ENCODE measurements at places on chromosomes 11 and 22.
A peak's percentile ranks its signal among the peaks of the same experiment; 100 is the strongest.

DNA sequence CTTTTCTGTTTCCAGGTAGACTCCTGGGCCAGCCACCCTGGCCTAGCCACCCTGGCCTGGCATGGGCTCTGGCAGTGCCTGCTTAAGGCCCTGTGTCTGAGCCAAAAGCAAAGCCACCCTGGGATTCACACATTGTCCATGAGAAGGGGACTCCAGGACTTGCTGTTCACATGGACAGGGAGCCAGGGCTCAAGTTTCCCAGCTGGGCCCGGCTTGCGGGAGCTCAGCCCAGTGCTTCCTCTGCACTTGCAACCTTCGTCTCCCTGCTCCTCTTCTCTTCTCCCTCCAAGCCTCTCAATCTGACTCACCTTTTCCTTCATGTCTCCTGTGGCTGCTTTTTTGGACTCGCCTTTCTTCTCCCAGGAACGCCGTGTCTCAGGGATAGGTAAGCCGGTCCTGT lies 130.3 kb downstream of the MICAL2 start:
- DNase-seq = no peak

GRCh38 chr11:115126515-115127208 lies 377.6 kb downstream of the CADM1 start:
- peak; percentile 13 for DNase-seq

DNA sequence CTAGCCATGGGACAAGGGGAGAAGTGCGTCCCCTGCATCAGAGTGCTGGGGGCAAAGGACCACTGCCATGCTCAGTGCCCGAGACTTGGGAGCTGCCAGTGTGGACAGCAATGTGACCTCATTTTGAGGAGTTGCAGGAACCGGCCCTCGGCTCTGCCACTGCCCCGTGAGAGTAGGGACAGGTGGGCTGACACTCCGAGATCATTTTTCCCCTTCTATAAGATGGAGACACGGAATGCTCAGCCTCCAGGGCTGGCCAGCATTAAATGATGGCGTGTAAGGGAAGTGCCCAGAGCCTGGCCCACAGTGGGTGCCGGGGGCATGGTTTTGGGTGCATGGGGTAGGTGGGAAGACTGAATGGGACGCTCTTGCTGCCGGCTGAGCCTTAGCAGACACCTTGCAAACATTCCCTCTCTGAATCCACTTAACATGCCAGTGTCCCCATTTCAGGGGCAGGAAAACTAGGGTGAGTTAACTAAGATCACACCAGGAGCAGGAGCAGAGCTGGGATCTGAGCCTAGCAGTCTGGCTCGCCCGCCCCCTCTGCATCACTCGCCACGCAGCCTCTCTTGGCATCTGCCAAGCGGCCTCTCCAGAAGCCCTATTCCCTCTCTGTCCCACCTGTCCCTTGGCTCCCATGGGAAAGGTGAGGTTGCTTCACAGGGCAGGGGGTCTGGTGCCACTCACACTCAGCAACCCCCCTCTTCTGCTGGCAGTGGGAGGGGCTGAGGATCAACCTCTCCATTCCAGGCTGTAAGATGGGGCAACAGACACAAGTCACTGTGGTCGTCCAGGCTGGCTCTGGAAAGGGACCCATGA lies 13.6 kb downstream of the NPTXR start:
- DNase-seq = no peak

- DNase-seq = no peak
Measured at GRCh38 chr11:92979176-92979575, 9.7 kb downstream of the MTNR1B start.

DNA sequence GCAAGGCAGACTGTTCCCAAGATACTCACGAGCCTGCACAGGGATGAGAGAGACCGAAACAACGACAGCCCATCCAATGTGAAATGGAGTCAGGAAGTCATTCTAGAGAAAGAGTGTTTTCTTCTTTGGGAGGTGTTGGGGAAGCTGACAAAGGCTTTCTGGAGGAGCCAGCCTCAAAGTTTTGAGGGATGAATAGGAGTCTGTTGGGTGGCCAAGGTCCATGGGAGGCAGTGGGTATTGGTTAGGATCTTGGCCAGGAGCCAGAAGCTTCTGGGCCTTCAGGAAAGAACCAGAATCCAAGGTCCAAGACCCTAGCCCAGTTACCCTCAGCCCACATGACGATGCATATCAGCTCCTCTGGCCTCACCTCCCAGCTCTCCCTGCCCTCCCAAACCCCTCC lies 59.9 kb upstream of the SHISAL1 start:
- no peak for DNase-seq

DNA sequence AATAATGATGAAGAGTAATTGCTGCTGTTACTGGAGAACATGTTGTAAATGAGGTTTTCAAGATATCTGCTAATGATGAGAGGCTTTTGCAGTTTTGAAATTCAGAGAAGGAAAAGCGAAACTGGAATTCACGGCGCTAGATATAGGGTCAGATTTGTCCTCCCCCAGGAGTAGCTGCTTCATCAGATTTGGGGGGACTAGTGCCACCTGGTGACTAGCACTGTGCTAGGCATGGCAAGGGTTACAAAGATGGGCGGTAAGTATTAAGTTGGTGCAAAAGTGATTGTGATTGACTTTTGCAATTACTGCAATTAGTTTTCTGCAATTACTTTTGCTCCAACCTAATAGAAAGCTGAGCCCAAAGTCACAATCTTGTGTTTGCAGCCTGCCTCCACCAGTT lies 879.9 kb upstream of the TENM4 start:
- DNase-seq = peak; percentile 4

DNA sequence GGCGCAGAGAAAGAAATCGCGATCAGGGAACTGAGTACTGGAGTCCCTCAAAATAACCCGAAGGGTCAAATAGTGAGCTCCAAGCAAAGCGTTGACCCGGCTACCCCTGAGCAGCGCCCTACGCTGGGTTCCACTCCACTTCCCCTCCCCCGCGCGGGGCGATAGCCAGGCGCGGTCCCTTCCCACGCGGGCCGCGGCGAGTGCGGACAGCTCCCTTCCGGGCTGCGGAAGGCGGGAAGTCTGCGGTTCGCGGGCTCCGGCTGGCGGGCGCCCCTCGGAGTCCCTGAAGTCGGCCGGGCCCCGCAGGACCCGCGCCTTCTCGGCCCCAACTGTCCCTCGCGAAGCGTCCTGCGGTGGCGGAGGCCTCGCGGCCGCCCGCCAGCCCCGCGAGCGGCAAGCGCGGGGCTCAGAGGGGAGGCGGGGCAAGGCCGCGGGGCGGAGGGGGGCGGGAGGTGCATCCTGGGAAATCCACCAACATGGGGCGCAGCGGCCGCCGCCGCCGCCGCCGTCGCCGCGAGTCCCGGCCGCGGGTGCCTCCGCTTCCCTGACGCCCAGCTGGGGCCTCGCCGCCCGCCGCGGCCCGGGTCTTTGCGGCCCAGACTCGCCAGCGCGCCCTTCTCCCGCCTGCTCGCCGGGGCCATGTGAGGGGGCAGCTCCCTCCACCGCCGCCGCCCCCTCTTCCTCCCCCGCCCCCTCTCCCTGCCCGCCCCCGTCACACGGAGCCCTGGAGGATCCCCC lies at the start of gene QSER1:
Gene QSER1, plus strand, starts transcription at position 457 of the 738 bp plus-strand sequence. CDS start 315 bp downstream, outside the sequence.
- peak; percentile 71 for DNase-seq

DNA sequence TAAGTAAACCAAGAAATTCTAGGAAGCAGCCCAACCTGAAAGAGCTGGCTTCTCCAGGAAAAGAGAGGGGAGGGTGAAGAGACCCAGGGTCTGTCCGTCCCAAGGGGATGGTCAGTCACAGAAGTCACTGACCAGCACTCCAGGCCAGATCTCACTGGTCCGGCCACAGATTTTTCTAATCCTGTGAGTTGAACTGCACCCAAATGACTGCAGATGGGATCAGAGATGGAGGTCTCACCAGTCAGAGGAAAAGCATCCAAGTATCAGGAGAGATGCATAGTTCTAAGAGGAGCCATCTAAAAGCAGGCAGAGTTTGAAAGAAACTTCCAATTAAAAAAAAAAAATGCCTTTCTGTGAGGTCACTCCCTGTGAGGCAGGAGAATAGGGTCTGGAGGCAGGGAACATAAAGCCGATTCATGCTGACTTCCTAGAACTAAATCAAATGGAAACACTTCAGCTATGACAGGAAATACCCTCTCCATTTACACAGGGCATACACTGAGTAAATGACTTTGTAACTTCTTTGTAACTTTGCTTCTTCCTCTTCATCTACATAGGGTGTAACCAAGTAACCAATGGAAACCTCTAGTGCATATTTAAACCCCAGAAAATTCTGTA lies 144.5 kb downstream of the CCDC34 start:
- no peak for DNase-seq

DNA sequence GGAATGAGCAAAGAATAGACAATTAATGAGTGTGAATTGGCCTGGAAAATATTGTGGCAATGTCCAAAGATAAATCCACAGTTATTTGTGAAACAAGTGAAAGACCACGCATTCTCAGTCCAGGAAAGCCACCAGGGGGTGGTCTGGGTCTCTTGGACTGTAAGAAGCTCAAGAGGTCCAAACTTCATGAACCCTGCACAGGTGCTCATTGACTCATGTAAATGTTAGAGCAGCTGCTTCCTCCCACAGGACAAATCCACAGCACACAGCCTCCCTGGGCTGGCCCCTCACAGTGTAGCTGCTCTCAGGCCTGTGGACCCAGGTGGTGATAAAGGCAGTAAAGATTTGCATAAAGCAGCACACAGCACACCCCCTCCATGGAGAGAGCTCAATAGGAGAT lies 114.0 kb downstream of the ZNF280B start:
- DNase-seq = peak; percentile 90

GRCh38 chr11:115884800-115885534 lies 380.8 kb upstream of the CADM1 start:
- no peak for DNase-seq

DNA sequence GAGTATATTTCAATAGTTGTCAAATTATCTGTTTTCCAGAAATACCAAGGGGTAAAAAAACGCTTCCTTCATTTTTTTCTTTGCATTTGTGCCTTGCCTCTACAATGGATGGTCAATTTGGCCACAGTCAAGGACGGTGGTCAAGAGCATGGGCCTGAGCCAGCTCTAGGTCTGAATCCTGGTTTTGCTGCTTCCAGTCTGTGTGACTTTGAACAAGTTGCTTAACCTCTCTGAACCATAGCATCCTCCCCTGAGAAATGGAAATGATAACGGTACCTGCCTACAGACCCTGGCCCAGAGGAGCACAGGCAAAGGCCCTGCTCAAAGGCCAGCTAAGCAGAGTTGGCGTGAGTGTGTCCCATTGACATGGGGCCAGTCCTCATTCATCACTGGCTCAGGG lies 3.1 kb downstream of the PNPLA5 start:
- DNase-seq = no peak

DNA sequence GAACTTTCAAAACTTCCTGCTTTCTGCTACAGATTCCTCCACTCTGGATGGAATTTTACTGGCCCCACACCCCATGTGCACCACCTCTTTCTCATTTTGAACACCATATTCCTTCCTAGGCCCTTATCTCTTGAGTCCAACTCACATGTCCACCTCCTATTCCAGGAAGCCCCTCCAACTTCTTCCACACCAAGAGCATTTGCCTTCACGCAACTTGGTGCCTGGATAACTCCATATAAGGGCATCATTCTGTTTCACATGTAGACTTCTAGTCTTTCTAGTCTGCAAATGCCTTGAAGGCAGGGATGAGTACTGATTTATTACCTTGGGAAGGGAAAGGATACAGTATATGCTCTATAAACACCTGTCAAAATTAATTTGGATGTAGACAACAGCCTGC lies 17.5 kb downstream of the GAB2 start:
- no peak for DNase-seq

DNA sequence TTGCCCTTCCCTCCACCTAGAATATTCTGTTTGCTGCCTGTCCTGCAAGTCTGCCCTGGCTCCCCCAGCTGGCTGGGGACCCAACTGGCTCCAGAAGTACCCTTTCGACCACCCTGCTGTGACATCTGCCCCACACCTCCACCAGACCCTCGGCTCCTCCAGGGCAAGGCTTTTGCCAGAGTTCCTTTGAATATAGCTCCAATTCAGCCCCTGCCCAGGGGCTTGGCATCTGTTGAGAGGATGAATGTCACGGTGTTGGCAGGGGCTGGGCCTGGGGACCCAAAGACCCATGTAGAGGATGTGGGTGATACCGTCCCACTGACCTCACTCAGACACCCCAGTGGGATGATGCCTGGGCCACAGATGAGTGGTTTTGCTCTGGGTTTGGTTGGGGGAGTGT lies 4.0 kb downstream of the NLRP6 start:
- DNase-seq = no peak

DNA sequence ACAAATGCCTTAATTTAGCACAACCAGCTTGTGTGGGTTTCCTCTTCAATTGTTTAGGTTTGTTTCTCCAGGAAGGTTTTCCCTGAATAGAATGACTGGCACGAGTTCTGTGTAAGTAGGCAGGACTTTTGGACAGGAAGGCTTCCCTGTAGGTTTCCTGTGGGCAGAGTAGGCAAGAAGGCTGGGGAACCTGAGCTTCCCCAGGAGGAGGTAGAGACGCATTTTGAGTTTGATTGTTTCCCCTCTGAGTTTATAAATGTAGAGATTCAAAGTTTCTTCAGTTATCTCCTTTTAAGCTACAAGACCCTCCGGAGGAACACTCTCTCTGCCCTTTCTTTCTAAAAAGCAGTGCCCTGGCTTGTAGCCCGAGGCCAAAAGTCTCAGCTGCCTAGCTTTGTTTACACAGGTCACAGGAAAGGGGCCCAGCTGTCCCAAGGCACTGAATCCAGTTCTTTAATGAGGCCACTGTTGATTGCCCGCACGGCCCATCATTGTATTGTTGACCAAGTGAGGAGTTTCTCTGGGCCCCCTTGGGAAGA lies 66.6 kb upstream of the RDX start:
- DNase-seq = no peak

DNA sequence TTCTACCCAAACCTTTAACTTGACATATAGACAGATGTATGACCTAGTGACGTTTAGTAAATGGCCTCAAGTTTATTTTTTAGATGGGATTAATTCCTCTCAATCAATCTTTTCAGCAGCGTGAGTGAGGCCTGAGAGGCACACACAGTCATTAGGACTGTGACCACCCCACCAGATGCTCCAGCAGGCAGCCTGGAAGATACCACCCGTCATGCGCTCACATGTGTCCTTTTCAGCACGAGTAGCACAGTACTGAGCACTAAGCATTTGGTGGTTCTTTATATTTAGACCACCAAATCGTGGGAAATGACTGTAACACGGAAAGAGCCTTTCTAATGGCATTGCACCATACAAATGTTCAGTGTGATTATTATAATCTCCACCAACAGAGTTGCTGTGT lies 354.6 kb upstream of the DDI1 start:
- DNase-seq = no peak

DNA sequence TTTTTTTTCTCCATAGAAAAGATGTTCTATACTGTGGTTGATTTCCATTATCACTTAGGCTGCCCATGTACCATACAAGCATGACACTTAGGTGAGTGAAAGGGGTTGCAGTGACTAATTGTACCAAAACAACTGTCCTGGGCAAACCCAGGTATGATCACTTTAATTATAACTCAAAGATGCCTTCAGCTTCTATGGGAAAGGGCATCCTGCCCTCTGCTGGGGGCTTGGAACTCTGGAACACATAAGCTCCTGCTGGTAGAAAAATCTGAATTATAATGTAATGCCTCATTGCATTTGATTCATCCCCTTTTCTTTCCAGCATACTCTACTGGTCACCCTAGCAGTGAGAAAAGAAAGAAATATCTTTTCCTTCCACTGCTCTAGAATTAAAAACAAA lies 206.3 kb downstream of the DDX10 start:
- peak; percentile 36 for DNase-seq

GRCh38 chr11:44319170-44319551 lies 9.2 kb upstream of the ALX4 start:
- no peak for DNase-seq
